ENCODE measurements at places on chromosomes 11 and 22.

GRCh38 chr11:102843489-102843888 lies at the start of gene MMP3:
Gene MMP3 (minus strand): TSS chr11:102843609. CDS start chr11:102843546, 63 bp downstream.
- DNase-seq = no peak

- DNase-seq = no peak
Observed at GRCh38 chr11:122093731-122094275, 22.2 kb downstream of the BLID start.

- no peak for DNase-seq
Observed at GRCh38 chr11:121927789-121928188, 188.2 kb downstream of the BLID start.

GRCh38 chr11:32960553-32961164 lies 55.0 kb upstream of the DEPDC7 start:
- DNase-seq = peak; percentile 24

GRCh38 chr11:20038412-20038811 lies 121.9 kb downstream of the DBX1 start:
- no peak for DNase-seq

GRCh38 chr22:42282252-42282942 lies 11.9 kb upstream of the TCF20 start:
- no peak for DNase-seq

GRCh38 chr11:100624346-100624745 lies 62.7 kb upstream of the ARHGAP42 start:
- no peak for DNase-seq

DNA sequence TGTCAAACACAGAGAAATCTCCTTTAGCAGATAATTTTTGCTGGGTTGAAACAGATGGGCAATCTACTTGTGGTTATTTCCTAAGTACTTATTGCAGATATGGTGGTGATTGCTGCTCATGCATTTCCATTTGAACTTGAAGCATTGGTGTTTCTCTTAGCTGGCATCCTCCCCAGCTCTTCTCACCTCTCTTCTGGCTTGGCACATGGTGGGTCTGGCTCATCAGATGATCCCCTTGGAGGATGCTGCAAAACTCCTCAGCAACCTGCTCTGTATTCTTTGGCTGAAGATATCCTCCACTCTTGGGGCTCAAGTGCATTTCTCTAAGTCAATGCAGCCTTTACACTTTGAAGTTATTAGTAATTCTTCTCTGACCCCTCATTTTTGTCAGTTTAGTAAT lies 87.3 kb upstream of the MYO18B start:
- no peak for DNase-seq

GRCh38 chr11:100961633-100962032 lies 168.0 kb downstream of the PGR start:
- DNase-seq = no peak

DNA sequence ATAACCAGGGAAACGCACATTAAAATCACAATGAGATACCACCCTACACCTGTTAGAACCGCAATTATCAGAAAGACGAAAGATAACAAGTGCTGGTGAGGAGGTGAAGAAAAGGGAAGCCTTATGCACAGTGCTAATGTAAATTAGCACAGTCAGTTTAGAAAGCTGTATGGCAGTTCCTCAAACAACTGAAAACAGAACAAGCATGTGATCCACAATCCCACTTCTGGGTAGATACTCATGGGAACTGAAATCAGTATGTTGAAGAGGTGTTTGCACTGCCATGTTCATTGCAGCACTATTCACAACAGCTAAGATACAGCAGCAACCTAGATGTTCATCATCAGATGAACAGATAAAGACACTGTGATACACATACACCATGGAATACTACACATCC lies 75.0 kb upstream of the CCND1 start:
- no peak for DNase-seq

GRCh38 chr11:27926981-27927481 lies 180.9 kb downstream of the KIF18A start:
- no peak for DNase-seq

GRCh38 chr11:48193876-48194275 lies 22.7 kb upstream of the OR4B1 start:
- no peak for DNase-seq

GRCh38 chr11:33773987-33774735 lies at the start of gene FBXO3:
Gene FBXO3 (minus strand): TSS chr11:33774520. CDS start chr11:33774497, 23 bp downstream.
- DNase-seq = peak; percentile 98

GRCh38 chr11:105073456-105074165 lies 28.5 kb upstream of the CARD16 start:
- no peak for DNase-seq

DNA sequence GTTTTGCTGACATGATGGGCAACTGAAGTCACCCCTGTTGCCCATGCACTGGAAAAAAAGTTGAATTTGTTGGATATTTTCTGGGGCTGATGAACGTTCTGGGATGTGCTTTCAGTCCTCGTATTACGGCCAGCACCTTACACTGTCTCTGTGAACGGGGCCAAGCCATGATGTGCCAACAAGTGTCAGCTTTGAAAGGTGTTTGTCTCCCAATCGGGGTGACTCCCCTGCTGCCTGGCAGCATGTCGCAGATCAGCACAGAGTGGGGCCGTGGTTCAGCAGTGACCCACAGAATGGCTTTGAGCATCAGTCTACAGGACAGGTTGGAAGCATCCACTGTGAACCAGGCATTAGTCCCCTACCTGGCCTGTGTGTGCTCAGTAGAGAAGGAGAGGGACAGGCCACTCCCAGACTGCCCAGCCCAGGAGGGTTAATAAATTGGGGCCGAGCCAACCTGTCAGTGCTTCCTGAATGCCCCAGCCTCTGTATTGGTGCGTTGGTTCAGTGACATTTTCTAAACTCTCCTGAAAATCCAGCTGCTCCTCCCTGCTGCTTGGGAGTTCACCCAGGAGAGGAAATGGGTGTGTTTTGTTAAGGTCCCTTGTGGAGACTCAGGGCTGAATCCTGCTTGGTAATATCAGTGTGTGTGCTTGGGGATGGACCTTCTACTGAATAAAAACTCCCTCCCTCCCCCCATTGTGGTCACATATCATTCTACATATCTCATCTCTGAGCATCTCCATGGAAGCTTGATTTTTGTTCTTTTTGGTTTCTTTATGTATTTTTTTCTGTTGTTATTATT lies 50.7 kb upstream of the TTC12 start:
- no peak for DNase-seq

DNA sequence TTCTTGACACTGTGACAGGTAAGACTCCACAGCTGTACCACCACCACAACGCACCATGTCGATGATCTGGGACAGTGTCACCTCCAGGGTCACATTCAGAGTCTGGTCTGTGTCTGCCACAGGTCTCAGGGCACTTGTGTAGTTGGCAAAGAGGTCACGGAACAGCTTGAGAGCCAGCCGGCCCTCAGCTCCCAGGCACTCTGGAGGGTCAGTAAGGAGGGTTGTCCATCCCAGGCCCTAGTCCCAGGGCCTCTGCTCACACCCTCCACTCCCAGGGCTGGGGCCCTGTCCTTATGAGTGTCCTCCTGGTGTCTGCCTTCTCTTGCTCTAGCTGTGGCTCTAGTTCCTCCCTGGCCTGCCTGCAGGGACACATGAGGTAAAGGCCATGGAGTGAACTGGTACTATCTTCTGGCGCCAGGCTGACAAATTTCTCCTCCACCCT lies 1.4 kb downstream of the CHRNA10 start:
- DNase-seq = peak; percentile 9

GRCh38 chr11:79331203-79331901 lies 109.5 kb downstream of the TENM4 start:
- no peak for DNase-seq

DNA sequence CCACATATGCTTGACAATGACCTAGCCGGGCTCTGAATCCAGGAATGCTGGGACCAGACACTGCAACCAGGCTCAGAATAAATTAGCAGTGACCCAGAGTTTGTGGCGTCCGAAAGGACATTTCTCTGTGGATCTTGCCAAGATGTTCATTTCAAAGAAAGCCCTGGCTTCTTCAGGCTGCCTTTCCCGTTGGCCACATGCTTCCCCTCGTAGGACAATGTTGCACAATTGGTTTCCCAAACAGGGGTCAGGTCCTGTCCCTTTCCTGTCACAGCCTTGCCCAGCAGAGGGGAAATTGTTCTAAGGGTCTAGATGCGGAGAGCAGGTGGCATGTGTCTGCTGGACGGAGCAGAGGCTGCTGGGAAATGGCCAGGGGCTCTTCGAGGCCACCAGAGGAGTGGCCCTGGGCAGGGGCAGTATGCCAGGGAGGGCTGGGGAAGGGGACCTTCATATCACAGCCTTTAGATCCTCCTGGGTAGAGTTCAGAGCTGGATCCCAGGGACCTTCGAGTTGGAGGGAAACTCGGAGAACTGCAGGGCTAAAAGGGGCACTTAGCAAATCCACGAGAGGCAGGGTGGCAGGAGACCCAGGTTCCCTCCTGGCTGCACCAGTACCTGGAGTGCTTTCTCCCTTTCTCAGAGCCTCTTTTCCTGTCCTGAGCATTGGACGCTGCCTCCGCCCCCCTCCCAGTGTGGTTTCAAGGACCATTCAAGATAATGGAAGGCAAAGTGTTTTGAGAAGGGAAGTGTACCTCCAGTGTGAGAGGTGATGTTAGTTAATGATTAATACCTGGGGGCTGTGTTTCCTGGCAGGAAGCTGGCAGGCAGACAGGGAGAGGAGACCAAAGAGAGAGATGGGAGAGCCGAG lies 42.3 kb downstream of the C11orf96 start:
- DNase-seq = no peak

DNA sequence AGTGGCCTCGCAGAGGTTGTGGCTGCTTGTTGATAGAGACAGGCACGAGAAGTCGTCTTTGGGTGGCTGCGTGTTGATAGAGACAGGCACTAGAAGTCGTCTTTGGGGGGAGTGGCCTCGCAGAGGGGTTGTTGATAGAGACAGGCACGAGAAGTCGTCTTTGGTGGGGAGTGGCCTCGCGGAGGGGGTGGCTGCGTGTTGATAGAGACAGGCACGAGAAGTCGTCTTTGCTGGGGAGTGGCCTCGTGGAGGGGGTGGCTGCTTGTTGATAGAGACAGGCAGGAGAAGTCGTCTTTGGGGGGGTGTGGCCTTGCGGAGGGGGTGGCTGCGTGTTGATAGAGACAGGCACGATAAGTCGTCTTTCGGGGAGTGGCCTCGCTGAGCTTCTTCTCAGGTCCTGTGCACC lies 328.8 kb downstream of the TBC1D22A start:
- DNase-seq = no peak

GRCh38 chr11:15882876-15883454 lies 473.4 kb downstream of the SOX6 start:
- DNase-seq = no peak

- DNase-seq = no peak
Observed at GRCh38 chr22:24471570-24471969, 23.6 kb upstream of the UPB1 start.

DNA sequence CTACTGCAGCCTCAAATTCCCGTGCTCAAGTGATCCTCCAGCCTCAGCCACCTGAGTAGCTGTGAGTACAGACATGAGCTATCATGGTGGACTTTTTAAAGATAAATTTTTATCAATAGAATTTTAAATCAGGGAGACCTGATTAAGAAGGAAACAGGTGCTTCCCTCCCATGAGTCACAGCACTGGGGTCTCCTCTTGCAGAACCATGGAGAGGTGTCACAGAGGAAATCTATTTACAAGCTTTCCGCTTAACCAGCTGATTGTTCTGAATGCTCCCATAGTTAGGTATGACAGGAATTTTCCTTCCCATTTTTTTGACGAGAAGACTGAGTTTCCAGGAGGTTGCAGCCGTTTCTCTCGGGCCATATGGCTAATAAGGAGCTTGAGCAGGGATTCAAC lies 516.1 kb downstream of the MIAT start:
- DNase-seq = no peak

DNA sequence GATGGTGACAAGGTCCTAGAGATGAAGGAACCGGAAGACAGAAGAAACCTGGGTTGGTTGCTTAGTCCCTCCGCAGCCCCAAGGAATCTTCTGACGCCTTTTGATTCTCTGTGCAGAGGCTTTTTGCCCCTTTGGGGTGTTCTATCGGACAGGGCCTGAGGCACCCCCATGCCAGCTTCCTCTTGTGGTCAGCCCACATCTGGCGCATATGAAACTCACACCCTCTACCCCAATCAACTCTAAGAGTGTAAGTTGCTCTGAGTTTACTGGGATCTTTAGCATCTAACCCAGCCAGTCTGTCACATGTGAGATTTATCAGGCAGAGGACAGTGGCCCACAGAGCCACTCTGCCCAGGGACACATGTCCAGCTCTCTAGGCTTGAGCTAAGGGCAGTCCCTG lies 17.4 kb downstream of the RASD2 start:
- no peak for DNase-seq

GRCh38 chr11:62201376-62201775 lies 7.1 kb upstream of the SCGB2A1 start:
- DNase-seq = no peak

GRCh38 chr11:19345519-19345847 lies 104.7 kb upstream of the E2F8 start:
- DNase-seq = no peak

DNA sequence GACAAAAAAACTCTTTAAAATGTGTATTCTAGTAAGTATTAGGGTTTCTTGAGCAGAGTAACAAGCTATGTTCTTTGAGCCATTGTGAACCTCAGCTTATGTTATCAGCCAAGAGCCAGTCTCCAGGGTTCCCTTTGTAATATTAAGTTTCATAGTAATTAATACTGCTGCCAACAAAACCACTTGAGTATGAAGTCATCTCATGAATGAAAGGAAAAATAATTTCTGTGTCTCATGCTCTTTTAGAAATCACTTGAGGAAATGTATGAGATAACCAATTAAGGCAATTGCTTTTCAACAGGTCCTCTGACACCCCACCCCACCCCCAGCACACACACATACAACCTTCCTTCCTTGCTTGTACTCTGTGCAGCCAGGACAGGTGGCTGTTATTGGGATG lies 59.9 kb downstream of the BBOX1 start:
- DNase-seq = no peak

DNA sequence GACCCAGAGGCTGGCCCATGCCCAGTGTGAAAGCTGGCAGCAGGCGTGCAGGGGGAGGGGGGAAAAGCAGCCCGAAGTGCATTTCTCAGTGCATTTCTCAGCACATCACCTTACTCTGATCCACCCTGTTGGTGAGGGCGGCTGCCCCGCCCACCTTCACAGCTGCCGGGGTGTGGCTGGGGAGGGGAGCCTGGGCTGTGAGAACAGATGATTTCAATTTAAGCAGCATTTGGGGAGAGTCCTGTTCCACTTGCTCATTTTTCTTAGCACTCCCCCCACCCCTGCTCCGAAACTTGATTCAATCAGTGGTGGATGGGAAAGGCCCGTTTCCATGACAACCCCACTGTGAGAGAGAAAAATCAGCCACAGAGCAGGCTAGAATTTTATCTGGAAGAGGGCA lies 84.8 kb downstream of the SNX19 start:
- no peak for DNase-seq

- DNase-seq = no peak
Observed at GRCh38 chr11:92611157-92611556, 358.3 kb upstream of the MTNR1B start.

DNA sequence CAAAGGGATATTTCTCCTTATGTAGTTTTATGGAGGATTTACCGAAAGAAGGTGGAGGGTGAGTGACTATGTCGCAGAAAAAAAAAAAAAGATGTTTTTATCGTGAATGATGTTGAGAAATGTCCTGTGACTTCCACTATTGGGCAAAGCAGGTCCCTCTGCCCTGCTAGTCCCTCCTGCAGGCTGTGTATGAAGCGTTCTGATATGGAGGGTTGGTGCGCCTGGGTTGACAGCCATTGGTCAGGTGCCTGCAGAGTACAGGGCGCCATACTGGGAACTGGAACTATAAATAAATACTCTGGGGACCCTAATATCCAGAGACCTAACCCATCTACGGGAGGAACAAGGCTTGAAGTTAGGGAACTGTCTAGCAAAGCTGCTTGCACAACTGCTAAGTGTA lies 1.5 kb downstream of the IL17RA start:
- no peak for DNase-seq
